ENCODE measurements at places on chromosomes 6 and 20.

DNA sequence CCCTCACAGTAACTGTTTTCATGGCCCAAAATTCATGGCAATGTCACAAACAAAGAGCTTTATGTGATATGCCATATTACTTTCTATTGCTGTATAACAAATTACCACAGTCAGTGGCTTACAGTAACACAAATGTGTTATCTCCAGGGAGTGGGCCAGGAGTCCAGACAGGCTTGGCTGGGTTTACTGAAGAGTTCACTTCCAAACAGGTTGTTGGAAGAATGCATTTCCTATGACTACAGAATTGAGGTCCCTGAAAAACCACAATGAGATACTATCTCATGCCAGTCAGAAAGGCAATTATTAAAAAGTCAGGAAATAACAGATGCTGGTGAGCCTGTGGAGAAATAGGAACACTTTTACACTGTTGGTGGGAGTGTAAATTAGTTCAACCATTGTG is 431.9 kb downstream of the PKHD1 start:
- no peak for DNase-seq

- no peak for DNase-seq
Observed at GRCh38 chr6:121090492-121090891, 243.8 kb downstream of the TBC1D32 start.

DNA sequence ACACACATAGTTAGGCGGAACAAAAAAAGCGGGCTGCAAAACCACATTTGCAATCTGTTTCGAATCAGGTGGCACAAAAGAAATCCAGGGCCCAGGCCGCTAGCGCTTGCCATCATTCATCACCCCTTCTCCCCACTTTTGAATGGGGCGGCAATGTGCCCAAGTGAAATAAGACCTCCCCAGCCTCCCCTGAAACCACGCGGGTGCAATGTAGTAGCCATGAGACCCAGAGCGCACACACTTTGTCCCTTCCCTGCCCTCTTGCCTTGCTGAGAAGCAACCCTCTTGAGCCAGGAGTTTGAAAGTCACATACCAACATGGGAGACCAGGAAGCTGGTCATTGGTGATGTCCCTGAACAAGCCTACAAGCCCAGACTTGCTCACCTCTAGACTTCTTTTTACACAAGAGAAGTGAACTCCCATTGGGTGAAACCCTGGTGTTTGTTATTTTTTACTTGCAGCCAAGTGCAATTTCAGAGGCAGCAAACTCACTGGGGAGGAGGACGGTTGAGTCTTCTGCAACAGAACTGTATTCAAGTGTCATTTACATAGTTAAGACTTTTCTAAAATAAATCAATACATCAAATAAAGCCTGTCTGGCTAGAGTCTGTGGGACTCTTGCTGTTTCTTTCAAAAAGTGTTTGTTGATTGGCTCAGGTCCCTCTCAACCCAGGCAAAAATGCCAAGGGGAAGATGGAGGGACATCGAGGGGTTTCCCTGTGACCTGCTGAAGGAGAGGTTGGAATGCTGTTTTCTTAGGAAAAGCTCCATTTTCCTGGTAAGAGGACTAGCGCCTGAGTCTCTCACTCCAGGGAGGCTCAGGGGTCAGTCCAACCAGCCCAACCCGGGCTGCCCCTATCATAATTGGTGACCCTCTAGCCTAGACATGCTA is 138.1 kb upstream of the PTPN1 start:
- DNase-seq = no peak

DNA sequence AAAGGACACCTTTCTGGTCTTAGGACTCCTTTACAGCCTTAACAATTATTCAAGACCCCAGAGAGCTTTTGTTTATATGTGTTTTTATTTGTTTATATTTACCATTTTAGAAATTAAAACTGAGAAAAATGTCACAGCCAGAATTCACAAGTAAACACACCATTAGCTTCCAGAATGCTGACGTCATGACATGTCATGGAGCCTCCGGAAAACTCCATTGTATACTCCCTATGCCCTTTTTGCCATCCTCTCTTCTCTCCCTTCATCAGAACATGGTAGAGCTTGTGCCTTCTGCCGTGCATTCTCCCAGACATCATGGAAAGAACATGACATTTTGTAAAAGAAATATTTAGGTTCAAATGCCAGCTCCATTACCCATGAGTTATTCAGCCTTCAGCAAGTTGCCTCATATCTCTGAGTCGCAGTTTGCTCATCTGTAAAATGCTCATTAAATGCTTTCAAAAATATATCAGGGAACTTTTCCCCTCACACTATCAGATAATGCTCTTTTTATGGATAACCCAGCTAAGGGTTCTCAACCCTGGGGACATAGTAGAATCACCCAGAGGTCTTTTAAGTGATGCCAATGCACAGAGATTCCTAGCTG is 27.8 kb downstream of the TNFAIP3 start:
- no peak for DNase-seq

- DNase-seq = no peak
Observed at GRCh38 chr6:110270165-110270564, 88.0 kb downstream of the METTL24 start.

DNA sequence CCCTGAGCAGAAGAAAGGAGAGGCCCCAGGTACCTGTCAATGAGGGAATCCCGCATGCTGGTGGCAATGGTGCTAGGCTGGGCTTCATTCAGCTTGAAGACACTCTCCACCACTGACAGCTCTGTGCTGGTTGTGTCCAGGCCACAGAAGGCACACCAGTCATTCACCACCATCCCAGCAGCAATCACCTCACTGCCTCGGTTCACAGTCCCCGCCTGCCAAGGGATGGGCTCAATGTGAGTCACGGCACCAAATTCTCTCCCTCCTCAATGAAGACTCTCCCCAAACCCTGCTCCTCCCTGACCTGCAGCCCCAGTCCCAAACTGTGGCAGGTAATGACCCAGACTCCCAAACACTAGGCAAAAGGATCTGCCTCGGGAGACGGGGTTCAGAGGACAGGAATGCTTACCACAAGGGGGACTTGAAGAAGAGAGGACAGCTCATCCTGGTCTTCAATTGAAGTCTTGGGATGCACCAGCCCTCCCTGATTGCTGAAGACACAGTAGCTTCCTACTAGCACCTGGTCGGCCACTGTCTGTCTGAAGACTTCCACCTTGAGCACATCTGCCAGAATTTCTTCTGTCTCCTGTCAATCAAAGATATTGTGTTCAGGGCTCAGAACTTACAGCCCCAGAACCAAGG is 1.7 kb upstream of the MMP24OS start:
- DNase-seq = no peak

DNA sequence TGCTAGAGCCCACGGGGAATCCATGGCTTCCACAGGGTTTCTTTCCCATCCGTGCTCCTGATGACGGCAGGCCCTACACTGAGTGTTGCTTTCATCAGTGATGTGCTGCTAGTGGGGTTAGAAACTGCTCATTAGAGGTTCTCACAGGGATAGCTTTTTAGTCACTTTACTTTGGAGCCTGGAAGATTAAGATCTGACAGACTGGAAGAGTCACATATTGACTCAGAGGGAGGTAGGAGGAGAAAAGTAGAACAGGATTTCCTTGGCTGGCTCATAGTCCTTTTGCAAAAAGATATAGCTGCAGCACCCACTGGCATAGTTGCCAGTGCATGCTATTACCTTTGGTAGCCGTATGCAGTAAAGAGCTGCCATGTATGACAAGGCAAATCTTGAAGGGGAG is 890.3 kb downstream of the C6orf118 start:
- DNase-seq = no peak

DNA sequence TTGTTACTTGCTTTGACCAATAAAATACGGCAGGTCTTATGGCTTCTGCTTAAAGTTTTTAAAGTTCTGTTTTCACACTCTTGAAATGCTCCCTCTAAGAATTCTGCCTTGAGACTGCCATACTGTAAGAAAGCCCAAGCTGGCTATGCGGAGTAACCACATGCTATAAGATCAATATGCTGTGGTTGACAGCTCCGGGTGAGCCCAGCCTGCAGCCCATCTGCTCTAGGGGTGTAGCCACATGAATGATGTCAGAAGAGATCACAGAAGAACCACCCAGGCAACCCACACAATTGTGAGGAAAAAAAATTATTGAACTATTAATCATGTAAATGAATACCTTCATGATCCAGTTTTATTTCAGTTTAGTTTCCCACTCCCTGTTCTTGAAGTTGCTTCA is 26.1 kb upstream of the SH3BGRL2 start:
- no peak for DNase-seq

GRCh38 chr6:3296078-3296477 is 37.3 kb downstream of the PSMG4 start:
- DNase-seq = no peak

DNA sequence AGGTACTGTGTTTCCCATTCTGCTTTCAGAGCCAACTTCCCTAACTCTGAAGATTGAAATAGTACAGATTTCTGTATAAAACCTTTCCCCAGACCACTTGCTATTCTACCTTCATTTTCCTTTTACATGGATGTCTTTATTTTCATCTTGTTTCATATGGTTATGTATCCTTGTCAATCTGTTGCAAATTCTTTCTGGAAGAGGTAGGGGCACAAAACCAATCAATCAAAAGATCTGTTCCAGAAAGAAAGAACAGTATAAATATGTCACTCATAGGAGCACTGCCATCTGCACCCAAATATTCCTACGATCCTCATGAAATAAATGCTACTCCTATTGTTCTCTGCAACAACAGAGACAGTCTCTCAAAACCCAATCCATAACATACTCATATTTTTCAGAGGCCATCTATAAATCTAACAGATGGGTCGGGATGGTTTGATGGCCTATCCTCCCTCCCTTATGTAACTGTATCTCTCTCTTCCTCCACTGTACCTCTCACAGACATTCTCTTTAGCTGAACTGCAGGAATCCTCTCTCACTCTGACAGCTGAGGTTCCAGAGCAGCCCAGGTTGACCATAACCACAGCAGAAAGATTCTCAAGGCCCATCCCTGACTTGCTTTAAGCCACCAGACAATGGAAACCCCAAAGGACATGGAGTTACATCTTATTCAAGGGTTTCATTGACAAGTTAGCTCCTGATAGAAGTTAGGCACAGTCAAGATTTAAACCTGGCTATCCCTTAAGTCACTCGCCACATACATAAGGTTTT is 112.8 kb downstream of the ZMYND8 start:
- no peak for DNase-seq

- no peak for DNase-seq
Observed at GRCh38 chr6:82442061-82442719, 78.6 kb downstream of the TPBG start.

GRCh38 chr6:83908813-83909212 is 49.3 kb downstream of the CYB5R4 start:
- no peak for DNase-seq

DNA sequence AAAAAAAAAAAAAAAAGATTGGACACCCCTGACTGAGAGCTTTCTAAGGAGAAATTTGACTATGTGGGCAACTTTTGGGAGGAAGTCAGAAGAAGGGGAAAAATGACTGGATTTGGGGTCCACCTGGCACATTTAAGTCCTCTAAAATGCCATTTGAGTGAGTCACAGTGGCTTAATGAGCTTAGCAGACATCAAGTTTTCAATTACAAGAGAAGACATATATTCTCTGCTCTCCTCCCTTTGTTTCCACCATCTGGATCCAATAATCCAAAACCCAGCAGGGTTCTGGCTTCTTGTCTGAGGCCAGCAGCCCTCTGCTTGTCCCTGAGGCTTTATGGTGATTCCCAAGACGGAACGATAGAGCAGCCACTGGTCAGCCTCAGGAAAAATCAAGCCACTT is 6.9 kb downstream of the PI3 start:
- DNase-seq = no peak

GRCh38 chr6:142927271-142927580 is 17.8 kb downstream of the HIVEP2 start:
- no peak for DNase-seq

- peak; percentile 60 for DNase-seq
Observed at GRCh38 chr6:159761129-159761872, 544 bp upstream of the ACAT2 start.

GRCh38 chr6:135097172-135097571 is 42.5 kb upstream of the HBS1L start:
- no peak for DNase-seq

DNA sequence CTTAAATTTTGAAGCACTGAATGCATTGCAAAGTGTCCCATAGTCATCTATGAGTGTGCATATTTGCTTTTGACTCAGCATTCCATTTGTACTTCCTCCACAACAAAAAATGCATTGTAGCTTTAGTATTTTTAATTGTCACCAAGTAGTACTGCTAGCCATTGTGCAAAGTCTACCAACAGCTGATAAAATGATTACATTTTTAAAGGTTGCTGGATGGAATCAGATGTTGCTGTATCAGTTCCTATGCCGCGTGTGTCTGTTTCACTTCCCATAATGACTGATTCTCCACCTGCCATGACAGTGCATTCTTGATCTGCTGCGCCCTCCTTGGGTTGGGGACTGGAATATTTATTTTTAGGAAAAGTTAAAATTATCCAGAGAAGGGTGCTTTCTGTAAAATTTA is 41.2 kb downstream of the SLX4IP start:
- DNase-seq = no peak

DNA sequence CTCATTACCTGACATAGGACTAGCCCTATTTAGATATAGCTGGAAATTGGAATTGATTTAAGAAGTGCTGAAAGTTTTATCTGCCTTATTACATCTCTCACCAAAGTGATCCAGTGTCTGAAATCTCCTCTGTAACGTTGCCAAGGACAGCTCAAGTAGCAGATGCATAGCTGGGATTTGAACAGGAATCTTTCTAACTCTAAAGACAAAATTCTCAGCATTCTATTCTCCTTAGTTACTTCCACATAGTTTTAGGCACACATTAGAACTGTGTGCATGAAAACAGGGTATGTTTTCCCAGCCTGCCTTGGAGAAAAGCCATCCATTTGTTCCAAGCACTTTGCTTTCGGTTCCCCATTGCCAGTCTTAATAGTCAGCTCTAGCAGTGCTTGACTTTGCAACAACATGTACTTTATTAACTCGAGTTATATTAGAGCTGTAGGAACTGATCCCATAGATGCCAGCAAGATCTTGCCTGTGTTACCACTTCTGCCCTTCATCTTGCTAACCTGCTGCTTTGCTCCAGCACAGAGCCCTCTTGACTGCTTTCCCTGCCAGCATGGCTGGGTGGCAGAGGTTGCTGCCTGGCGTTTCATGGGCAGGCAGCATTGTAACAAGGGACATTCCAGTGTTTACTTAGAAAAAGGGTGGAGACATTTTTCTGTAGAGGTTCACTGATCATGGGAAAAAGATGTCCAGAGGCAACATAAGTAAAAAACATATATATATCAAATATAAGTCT is 56.1 kb upstream of the STMND1 start:
- no peak for DNase-seq

DNA sequence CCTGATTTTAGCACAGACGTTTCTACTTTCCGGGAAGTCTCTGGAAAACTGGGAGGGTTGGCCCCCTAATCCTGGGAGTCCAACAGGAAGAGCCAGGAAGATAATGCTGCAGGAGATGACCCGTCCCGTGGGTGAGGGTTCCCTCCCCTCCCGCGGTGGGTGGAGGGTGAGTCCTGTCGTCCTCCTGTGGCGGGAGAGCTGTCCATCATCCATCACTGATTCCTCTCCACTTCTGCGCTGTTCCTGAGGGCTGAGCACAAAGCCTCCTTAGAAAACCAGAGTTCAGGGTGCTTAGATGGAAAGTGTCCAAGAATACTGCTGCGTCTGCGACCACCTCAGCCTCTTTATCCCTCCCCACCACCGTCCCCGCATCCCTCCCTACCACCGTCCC is 6.1 kb upstream of the CCR6 start:
- DNase-seq = no peak

- DNase-seq = no peak
Observed at GRCh38 chr6:132209351-132209750, 191.9 kb downstream of the MOXD1 start.
